Fibroblast of lung (primary cell): ENCODE measurements at places on chromosomes 5 and 9. TPM values are rescaled to one million over a fixed set of nuclear protein-coding genes. Genes with fewer than 3 reads are reported as not detected.

The TNFAIP8 gene
- 30.6 and 37.7 TPM in 2 replicates for total RNA-seq

The MAN1B1 gene
- 63.2 and 96.6 TPM in 2 replicates for total RNA-seq

The DND1 gene
- total RNA-seq: under 0.01 and 0.33 TPM in 2 replicates

The FABP6 gene
- total RNA-seq: not detected in 2 replicates
